ENCODE measurements at places on chromosomes 16 and 17.

- peak; percentile 45 for DNase-seq
Measured at GRCh38 chr17:44198721-44199552, 747 bp downstream of the ATXN7L3 start.

DNA sequence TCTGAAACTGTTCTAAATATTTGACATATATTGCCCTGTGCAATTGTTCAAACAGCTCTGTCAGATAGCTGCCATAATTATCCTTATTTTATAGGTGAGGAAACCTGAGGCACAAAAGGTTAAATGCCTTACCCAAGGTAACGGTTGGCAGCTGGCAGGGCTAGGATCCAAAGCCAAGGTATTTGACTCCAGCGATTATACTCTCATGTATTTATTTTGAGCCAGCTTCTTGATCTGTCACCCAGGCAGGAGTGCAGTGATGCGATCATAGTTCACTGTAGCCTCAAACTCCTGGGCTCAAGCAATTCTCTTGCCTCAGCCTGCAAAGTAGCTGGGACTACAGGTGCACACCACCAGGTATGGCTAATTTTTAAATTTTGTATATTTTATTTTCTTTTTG is 7.2 kb downstream of the ENO3 start:
- DNase-seq: no peak

DNA sequence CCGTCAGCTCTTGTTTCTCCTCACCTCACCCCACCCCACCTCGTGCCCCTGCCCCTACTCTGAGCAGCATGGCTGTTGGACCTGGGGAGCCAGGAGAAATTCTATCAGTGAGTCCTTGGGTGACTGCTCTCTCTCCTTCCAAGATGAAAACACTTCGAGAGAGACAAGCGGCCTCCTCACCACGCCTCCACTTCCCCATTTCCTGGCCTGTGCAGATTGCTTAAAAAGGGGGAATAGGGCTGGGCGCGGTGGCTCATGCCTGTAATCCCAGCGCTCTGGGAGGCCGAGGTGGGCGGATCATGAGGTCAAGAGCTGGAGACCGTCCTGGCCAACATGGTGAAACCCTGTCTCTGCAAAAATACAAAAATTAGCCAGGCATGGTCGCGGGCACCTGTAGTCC is 9.5 kb downstream of the DLX4 start:
- no peak for DNase-seq

GRCh38 chr16:19192865-19193264 is 24.8 kb downstream of the SYT17 start:
- DNase-seq: no peak

- no peak for DNase-seq
Measured at GRCh38 chr17:10792151-10792550, 11.7 kb downstream of the TMEM238L start.

- no peak for DNase-seq
Measured at GRCh38 chr16:74500907-74501306, 79.6 kb upstream of the CLEC18B start.

DNA sequence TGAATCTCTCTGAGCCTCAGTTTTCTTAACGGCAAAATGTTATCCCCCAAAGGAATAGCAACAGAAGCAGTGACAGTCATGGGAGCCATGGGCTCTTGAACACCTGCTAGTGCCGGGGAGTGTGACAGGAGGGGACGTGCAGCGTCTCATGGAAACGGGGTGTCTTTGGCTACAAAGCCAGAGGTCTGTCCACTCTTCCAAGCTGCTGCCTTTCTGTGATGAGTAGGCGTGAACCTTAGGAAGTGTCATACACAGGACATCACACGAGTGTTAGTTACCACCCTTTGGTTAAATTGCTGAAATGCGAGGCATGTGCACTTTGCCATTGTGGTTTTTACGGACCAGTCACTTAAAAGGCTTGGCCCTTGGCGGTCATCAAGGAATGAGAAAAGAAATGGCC is 93.4 kb downstream of the IRF8 start:
- no peak for DNase-seq

GRCh38 chr17:9974448-9975381 is 69.6 kb upstream of the RCVRN start:
- no peak for DNase-seq

DNA sequence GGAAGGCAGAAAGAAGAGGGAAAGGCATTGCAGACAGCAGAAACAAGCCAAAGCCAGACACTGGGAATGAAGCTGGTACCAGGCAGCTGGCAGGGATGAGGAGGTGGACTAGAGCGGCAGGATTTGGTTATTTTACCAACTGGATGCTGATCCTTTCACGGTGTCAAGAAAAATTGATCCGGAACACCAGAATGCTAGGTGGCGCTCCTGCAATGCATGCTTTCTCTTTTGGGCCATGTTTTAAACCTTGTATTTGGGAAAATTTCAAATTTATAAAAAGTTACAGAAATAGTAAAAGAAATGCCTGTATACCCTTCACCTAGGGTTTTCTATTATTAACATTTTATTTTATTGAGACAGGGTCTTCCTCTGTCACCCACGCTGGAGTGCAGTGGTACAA is 224.7 kb downstream of the SOX9 start:
- DNase-seq: no peak

- DNase-seq: no peak
Measured at GRCh38 chr16:55284718-55285099, 39.3 kb upstream of the IRX6 start.

DNA sequence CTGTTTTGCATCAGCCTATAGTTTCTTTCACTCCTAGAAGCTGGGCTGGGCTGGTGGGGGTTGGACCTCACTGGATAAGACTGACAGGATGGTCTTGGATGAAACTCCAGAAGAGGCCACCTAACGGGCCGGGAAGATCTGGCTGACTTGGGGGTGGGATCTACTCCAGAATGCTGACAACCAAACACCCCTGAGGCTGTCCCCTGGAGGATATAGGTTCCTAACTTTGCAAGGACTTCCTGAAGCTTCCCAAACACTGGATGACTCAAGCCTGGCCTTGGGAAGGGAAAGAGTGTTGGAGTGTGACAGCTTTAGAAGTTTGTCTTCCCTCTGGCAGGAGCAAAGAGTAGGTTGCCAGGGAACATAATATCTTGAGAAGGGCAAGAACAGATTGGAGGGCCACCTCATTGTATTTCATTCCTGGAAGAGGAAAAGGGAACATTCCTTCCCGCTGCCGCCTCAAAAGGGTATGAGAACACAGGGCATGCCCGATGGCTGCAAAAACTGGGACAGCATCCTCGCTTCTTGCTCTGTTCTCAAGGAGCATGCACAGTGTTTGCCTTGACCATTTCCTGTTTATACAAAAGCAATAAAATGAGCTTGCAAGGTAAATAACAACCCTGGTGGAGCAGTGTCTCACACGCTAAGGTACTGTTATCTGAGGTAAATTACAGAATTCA is 6.8 kb upstream of the CYB5B start:
- no peak for DNase-seq

DNA sequence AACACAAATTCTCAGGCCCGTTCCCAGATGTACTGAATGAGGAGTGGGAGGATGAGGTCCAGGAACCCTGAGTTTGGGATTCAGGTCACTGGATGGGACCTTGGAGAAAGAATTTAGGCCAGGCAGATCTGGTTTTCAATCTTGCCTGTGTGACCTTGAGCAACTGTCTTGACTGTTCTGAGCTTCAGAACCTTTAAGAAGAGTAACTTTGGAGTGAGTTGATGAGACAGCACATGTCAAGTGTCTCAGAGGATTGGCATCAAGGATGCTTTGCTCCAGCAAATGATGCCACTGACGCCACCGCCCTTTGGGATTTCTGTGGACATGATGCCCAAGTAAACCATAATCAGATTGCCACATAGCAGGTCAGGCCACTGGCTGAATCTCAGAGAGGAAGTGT is 56.2 kb upstream of the DNAJA2 start:
- DNase-seq: no peak

GRCh38 chr16:75482434-75483205 is 12.6 kb downstream of the CHST6 start:
- no peak for DNase-seq

- DNase-seq: no peak
Measured at GRCh38 chr17:72353502-72353901, 232.7 kb downstream of the SOX9 start.

- no peak for DNase-seq
Measured at GRCh38 chr17:58755577-58756245, at the start of gene PPM1E. TSS of gene PPM1E (plus strand) at chr17:58755854.

DNA sequence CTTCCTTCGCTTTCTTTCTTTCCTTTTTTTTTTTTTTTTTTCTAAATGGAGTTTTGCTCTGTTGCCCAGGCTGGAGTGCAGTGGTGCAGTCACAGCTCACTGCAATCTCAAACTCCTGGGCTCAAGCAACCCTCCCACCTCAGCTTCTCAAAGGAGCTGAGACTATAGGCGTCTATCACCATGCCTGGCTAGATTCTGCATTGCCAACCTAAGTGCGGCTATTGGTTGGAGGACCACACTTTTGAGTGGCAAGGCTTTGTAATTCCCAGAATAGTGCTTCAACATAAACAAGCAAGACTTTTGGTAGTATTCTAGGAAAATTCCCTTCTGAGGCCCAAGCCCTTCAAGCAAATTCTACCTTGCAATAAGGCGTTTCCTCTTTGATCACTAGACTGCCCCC is 107.8 kb downstream of the YPEL2 start:
- DNase-seq: no peak

- DNase-seq: no peak
Measured at GRCh38 chr17:15920758-15921239, 24.1 kb upstream of the ADORA2B start.

GRCh38 chr16:78760611-78761010 is 661.2 kb downstream of the WWOX start:
- no peak for DNase-seq

DNA sequence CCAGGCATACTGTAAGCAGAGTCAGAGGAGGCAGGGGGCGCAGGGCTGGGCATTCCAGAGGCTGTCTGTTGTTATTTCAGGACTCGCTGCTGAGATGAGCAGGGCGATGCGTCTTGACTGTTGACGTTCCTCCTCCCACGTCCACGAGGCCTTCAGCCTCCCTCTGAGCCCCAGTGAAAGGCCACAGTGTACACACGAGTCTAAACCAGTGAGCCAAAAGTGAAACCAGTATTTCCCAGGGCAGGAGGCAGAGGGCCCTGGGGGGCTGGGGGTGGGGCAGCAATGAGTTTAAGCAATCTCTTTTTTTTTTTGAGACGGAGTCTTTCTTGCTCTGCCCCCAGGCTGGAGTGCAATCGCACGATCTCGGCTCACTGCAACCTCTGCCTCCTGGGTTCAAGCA is 21.5 kb downstream of the SMTNL2 start:
- DNase-seq: no peak

Measured in effector CD4-positive, alpha-beta T cell (primary cell).